ENCODE measurements at places on chromosomes 4 and X. TPM values are rescaled to one million over a fixed set of nuclear protein-coding genes. Genes with fewer than 3 reads are reported as not detected.

Gene RAB41
- total RNA-seq, result not detected

Gene PPEF2
- total RNA-seq, result 0.11 TPM

Gene JCHAIN
- not detected for total RNA-seq

DNA sequence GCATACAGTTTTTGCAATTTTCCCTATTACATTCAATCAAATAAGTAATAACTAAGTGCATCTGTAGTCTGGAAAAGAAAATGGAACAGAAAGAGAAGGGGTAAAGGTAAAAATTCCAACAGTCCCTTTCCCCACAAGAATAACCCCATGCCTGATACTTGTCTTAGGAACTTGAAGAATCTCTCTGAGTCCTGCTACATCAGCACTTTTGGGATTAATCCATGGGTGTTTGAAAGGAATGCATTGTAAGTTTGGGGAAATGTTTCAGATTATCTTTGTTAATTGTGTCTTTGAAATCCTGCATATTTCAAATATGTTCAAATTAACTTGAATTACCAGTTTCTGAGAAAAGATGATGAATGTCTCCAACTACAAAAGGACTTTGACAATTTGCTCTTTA lies 667.3 kb upstream of the PRKX start:
- no peaks in the 10 kb centered on the region for H3K27me3 ChIP-seq
- no peak overlapping the region for H3K4me3 ChIP-seq
- no peaks in the 10 kb centered on the region for H3K36me3 ChIP-seq
- no peak for DNase-seq
- no peaks in the 10 kb centered on the region for H3K4me1 ChIP-seq
- H3K27ac ChIP-seq, result no peak overlapping the region

- H3K27ac ChIP-seq, result no peak overlapping the region
- H3K27me3 ChIP-seq, result no peaks in the 10 kb centered on the region
- no peak overlapping the region for H3K4me3 ChIP-seq
- no peaks in the 10 kb centered on the region for H3K36me3 ChIP-seq
- H3K4me1 ChIP-seq, result no peaks in the 10 kb centered on the region
Observed at GRCh38 chrX:6015423-6015822, 213.2 kb downstream of the NLGN4X start.

DNA sequence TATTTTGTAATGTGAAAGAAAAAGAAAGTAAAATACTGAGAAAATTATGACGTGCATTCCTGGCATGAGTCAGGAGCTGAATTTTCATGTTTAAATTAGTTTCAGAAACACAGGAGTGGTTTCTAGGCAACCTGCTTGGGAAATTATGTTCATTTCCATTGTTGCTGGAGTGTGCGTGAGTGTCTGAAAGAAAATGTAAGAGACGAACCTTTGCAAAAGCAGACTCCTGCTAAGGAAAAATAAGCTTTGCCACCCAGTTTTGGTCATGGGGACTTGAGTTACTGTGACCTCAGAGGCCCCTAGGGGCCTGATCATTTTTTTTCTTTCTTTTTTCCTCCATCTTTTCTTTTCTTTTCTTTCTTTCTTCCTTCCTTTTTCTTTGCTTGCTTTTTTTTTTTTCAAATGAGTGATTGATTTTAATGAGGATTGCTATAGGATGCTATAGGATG lies 18.8 kb upstream of the CHRNA9 start:
- peak overlapping the region; percentile 73 for H3K4me3 ChIP-seq
- H3K4me1 ChIP-seq, result peaks cover 34% of the 10 kb centered on the region
- DNase-seq, result peak; percentile 58
- no peaks in the 10 kb centered on the region for H3K27me3 ChIP-seq
- H3K27ac ChIP-seq, result peak overlapping the region; percentile 77

- no peaks in the 10 kb centered on the region for H3K36me3 ChIP-seq
- DNase-seq, result no peak
- H3K4me1 ChIP-seq, result no peaks in the 10 kb centered on the region
- no peak overlapping the region for H3K27ac ChIP-seq
- no peaks in the 10 kb centered on the region for H3K27me3 ChIP-seq
Observed at GRCh38 chr4:68175562-68176155, 46.0 kb upstream of the TMPRSS11F start.

DNA sequence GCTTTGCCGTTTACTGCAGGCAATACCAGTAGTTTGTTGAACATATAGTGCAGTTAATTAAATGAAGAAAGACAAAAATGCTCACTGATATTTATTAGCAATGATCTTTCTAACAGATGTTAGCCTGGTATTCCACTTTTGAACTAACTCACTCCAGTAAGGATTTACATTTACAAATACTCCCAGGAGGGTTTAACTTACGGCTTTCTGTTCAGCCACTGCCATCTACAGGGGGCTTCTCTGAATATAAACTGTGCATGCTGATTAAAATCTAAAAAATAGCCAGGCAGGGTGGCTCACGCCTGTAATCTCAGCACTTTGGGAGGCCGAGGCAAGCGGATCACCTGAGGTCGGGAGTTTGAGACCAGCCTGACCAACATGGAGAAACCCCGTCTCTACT lies 2.2 kb upstream of the SRD5A3 start:
- DNase-seq, result no peak
- no peak overlapping the region for H3K27ac ChIP-seq
- no peaks in the 10 kb centered on the region for H3K27me3 ChIP-seq
- no peak overlapping the region for H3K4me3 ChIP-seq

All from CD8-positive, alpha-beta memory T cell (primary cell).